ENCODE measurements at places on chromosomes 1 and 21. TPM values are rescaled to one million over a fixed set of nuclear protein-coding genes. Genes with fewer than 3 reads are reported as not detected.

Gene LMX1A
- not detected for polyA plus RNA-seq

Gene OR2L5
- polyA plus RNA-seq = not detected

Gene IARS2
- polyA plus RNA-seq = 31.8 TPM

GRCh38 chr1:21320410-21321108 is 30.3 kb upstream of the ECE1 start:
- peaks cover 2% of the 10 kb centered on the region for H3K36me3 ChIP-seq
- DNase-seq = no peak
- H3K27me3 ChIP-seq = no peaks in the 10 kb centered on the region
- H3K4me1 ChIP-seq = peaks cover 31% of the 10 kb centered on the region
- no peak overlapping the region for H3K27ac ChIP-seq
- H3K4me3 ChIP-seq = no peak overlapping the region

- no peak for DNase-seq
- no peaks in the 10 kb centered on the region for H3K27me3 ChIP-seq
- no peak overlapping the region for H3K4me3 ChIP-seq
- peak overlapping the region; percentile 0 for H3K27ac ChIP-seq
- no peaks in the 10 kb centered on the region for H3K4me1 ChIP-seq
These were observed 97.6 kb downstream of the EPHB2 start for GRCh38 chr1:22808186-22808675.

GRCh38 chr21:45449658-45450422 is 44.9 kb downstream of the COL18A1 start:
- H3K27ac ChIP-seq = peak overlapping the region; percentile 61
- no peaks in the 10 kb centered on the region for H3K27me3 ChIP-seq
- peaks cover 24% of the 10 kb centered on the region for H3K4me1 ChIP-seq
- peak overlapping the region; percentile 5 for H3K4me3 ChIP-seq
- DNase-seq = no peak

DNA sequence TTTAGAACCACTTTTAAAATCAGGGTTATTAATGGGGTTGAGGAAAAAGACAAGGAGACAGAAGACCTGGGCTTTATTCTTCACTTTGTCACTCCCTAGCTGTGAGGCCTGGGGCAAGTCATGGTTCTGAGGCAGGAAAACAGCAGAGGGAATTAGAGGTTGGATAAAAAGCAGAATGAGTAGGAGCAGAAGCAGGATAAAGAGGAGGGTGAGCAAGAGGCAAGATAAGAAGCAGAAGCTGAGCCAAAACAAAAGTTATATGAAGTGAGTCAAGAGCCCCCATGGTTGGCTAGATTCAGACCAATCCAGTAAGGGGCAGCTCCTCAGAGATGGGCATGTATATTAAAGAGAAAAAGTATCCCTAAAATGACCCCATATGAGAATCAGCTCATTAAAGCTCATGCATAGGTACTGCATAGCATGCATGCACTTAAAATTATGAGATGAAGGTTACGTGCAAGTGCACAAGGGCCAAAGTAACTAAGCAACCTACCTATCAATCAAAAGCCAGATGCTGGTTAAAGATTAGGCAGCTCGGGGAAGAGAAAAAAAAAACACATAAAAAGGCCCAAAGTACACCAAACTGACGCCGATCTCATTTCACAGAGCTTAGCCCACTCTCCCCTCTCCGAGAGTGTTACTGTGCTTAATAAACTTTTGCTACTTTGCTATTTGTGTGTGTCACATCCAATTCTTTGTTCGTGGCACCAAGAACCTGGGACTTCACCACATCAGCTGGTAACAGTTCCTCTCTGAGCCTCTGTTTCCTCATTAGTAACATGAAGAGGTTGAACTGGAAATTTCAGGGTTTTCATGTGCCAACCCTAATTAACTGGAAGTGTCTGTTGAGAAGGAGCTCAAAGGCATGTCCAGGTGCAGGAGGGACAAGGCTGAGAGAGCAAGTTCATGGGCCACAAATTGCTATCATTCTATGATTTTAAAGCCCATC is 2.2 kb downstream of the AVPR1B start:
- H3K27ac ChIP-seq = no peak overlapping the region
- no peak overlapping the region for H3K4me3 ChIP-seq
- DNase-seq = no peak
- H3K36me3 ChIP-seq = no peaks in the 10 kb centered on the region
- no peaks in the 10 kb centered on the region for H3K27me3 ChIP-seq

DNA sequence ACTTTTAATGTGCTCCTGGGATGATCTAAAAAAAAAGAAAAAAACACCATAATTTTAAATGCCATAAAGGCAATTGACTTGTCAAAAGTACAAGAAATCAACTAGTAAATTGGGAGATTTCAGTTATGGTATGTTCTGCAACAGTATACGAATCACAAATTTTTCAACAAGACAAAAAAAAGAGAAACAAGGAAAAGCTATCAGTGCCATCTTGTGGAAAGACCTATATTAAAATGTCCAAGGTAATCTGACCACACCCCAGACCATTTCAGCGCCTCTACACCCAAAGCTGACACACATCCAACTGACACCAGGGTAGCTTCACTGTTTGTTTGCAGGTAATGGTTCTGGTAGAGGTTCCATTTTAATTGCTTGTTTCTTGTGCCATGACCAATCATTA is 5.0 kb upstream of the DUSP23 start:
- no peaks in the 10 kb centered on the region for H3K36me3 ChIP-seq
- H3K27ac ChIP-seq = no peak overlapping the region

Measured in liver (tissue), 10 donors.